Stimulated activated CD8-positive, alpha-beta memory T cell treated with anti-CD3 and anti-CD28 coated beads, Interleukin-7, amount 100 ng/mL, for 4 hours (primary cell): ENCODE measurements at places on chromosomes 5 and 9.

DNA sequence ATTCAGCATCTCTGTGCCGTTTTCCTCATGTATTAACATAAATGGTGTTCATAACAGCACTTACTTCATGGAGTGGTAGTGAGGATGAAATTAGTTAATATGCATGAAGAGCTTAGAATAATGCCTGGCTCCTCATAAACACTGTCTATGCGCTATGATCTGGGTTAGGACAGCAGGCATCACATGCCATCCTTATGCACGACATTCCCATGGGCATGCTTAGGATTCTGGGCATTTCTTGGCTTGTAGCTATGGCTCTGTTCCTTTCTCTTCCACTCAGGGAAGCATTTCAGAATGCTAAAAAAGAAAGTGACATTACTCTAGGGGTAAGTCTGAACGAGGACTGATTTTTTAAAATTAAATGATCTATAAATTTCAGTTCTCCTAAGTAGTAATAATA lies 349.8 kb downstream of the ARHGEF28 start:
- no peak for DNase-seq

- DNase-seq: no peak
Observed at GRCh38 chr5:111587728-111588127, 75.4 kb upstream of the STARD4 start.

DNA sequence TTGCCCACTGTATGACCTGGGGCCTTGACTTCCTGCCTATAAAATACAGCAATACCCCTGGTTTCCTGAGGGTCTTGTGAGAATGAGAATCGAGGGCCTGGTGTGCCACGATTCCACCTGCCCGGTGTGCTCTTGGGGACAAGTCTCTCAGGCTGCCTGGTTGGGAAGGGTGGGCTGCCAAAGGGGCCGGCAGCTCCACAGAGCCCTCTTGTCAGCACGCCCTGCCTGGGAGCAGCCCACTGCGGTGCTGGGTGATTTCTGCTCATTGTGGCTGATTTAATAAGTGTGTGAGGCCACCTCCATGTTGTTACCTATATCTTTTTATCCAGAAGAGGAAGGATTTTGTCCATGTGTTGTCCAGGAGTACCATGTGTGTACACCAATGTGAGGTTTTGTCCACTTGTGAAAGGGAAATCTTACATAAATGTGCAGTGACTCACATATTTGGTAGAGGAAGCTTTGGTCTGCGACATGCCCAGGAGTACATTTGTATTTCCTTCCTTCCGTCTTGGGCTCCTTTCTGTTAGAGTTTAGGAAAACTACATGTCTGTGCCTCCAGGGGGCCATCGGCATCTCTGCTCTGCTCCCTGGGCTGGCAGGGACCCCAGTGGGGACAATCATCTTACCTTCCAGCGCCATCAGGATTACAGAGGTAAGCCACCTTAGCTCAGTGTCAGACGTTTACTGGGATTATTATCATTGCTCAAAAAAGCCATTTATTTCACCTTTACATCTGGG lies 108.6 kb downstream of the PHF2 start:
- DNase-seq: no peak

GRCh38 chr5:170597109-170597751 lies 93.4 kb downstream of the KCNIP1 start:
- DNase-seq: no peak

- DNase-seq: no peak
Observed at GRCh38 chr5:139668064-139668880, 20.1 kb downstream of the CXXC5 start.

- DNase-seq: no peak
Observed at GRCh38 chr5:59842999-59843398, 50.5 kb downstream of the PDE4D start.

GRCh38 chr9:123528501-123528900 lies 172.5 kb downstream of the CRB2 start:
- no peak for DNase-seq

DNA sequence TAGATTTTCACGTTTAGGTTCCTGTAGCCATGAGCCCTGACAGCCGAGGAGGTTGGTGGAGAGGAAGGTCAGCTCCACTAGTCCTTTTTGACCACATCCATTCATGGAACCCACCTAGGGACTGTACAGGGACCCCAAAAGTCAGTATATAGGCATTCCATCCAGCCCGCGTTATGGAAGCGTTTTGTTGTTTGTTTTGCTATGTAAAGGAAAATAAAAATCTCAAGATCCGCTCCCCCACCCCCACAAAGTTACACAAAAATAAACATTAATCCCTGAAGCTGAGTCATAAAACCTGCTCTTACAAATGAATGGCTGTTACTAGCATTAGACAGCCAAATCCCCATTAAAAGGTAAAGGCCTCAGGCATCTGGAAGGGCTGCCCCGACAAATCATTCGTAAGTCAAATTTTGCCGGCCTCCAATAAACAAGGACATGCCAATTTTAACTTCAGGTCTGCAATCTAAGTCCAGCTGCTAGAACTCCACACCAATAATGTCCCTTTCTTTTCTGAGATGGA lies 292.9 kb downstream of the MED10 start:
- no peak for DNase-seq

GRCh38 chr9:132200706-132201105 lies 38.8 kb downstream of the NTNG2 start:
- DNase-seq: no peak

GRCh38 chr5:39506211-39506610 lies 81.4 kb upstream of the DAB2 start:
- no peak for DNase-seq

GRCh38 chr5:160959804-160960203 lies 107.8 kb upstream of the ATP10B start:
- DNase-seq: no peak

- DNase-seq: no peak
Observed at GRCh38 chr9:70656281-70656680, 241.8 kb upstream of the KLF9 start.

- DNase-seq: no peak
Observed at GRCh38 chr5:110414360-110414759, 312.1 kb downstream of the TMEM232 start.

GRCh38 chr5:172088801-172089200 lies 82.4 kb upstream of the FBXW11 start:
- no peak for DNase-seq

DNA sequence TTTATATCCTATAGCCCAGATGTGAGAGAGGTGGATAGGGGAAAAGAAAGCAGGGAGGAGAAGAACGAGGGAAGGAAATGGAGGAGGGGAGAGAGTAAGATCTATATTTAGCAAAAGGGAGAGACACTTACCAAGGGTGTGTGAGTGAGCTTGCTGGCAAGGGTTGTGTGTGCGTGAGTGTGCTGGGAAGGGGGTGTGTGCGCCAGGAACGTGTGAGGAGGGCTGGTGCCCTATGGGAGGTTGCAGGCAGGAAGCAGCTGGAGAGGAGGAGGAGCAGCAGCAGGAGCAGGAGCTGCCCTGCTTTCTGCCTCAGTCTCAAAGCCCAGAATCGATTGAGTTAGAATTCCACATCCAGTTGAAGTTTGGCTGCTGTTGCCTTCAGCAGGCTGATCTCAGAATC lies 148.3 kb upstream of the RUSC2 start:
- DNase-seq: no peak

DNA sequence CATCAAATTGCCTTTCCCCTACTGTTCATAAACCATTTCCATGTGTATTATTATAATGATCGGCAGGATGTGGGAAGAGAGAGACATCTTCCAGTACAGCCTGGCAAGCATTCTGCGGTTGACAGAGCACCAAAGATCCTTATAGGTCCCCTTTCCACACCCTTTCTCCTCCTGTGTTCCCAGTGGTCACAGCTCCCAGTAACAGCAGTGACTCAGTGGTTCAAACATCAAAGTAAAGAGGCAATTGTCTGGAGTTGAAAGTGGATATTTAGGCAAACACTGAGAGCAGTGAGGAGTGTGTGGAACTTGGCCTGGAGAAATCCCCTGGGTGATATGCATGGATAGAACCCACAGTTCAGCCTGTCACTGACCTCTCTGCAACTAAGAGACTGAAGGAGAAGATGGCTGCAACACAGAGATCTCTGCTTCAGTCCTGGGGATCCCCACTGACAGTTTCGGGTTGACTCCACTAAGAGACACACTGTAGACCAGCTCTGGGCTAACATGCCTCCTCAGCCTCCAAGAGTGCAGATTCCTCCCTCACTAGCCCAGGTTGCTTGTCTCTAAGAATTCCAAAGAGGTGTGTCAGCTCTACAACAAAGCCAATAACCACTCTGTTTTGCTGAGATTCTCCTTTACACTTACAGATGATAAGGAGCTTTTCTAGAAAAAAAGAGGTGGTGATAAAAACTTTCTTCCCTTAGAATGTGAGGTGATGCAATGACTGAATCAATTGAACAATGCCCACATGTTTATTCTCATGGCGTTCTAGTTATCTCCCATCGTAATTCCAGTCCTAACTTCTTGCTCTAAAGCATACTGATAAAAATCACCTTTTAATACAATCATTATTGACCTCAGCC lies 94.4 kb upstream of the IL6ST start:
- no peak for DNase-seq

DNA sequence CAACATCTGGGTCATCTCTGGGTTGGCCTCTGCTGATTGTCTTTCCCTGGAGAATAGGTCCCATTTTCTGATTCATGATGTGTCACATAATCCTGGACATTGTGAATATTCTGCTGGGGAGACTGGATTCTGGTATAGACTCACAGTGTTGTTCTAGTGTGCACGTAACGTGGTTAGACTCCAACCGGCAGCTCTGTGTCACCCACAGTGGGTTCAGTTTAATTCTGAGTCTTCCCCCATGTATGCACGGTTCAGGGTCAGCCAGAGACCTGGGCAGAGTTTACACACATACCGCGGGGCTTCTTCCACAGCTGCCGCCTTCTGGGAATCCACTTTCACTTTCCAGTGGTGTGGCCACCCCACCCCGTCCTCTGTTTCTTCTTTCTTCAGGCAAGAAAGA lies 38.0 kb upstream of the LRRC14B start:
- no peak for DNase-seq

GRCh38 chr9:94853887-94854286 lies 127.4 kb downstream of the AOPEP start:
- no peak for DNase-seq

GRCh38 chr5:159478950-159479349 lies 148.7 kb upstream of the IL12B start:
- no peak for DNase-seq

DNA sequence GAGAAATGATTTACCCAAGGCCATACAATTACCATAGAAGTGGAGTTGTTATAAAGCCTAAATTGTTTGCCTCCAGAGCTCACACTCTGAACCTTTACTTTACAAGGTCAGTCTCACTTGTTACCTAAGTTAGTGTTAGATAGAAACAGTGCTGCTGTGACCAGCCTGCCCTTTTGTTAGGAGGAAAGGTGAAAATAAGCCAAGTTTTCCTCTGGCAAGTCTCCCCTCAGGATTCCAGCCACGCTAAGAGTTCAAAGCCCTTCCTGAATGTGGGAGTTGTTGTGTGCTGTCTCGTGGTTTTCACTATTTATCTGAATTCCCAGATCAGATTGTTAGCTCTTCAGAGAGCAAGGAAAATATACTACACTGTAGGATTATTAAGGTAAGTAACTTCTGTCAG lies 260.0 kb downstream of the SGCD start:
- DNase-seq: no peak

- DNase-seq: no peak
Observed at GRCh38 chr5:176912115-176912514, 13.0 kb upstream of the HK3 start.
